PC-9 (cell line): ENCODE measurements at places on chromosomes 1 and 21. TPM values are rescaled to one million over a fixed set of nuclear protein-coding genes. Genes with fewer than 3 reads are reported as not detected.
A peak's percentile ranks its signal among the peaks of the same experiment; 100 is the strongest.

DNA sequence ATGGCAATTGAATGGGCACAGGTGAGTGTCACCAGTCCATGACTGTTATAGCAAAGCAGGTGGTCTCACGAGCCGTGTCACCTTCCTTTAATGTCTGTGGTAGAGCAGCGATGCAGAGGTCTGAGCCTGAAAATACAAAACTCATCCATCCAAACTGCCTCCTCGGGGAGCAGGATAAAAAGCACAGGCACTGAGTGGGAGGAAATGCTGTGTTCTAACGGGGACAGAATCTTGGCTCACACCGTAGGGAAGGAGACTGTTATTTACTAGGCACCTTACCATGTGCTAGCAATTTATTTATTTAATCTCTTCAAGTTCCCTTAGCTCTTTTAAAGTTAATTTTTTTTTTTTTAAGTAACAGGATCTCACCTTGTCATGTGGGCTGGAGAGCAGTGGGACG lies 1.2 kb downstream of the ASCL5 start:
- no peak overlapping the region for H3K4me3 ChIP-seq
- H3K27ac ChIP-seq: no peak overlapping the region
- DNase-seq: no peak
- H3K36me3 ChIP-seq: no peaks in the 10 kb centered on the region

DNA sequence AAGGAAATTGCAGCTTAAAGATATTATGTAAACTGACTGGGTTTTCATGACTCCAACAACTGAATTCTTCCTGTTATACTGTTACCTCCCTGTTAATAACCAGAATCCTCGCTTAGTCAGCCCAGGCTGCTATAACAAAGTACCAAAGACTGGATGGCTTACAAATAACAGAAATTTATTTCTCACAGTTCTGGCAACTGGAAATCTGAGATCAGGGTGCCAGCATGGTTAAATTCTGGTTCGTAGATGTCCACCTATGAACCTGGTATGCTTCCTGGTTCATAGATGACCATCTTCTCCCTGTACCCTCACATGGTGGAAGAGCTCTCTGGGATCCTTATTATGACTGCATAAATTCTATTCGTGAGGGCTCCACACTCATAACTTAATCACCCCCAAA lies 8.1 kb upstream of the TCHHL1 start:
- H3K4me3 ChIP-seq: no peak overlapping the region
- no peaks in the 10 kb centered on the region for H3K36me3 ChIP-seq
- no peak overlapping the region for H3K27ac ChIP-seq
- no peak for DNase-seq

GRCh38 chr21:44377922-44378645 lies 24.7 kb downstream of the TRPM2 start:
- DNase-seq: no peak
- H3K4me1 ChIP-seq: no peaks in the 10 kb centered on the region
- H3K4me3 ChIP-seq: no peak overlapping the region
- no peaks in the 10 kb centered on the region for H3K36me3 ChIP-seq

GRCh38 chr1:213371525-213371846 lies 320.4 kb downstream of the RPS6KC1 start:
- DNase-seq: no peak
- H3K36me3 ChIP-seq: no peaks in the 10 kb centered on the region
- H3K27ac ChIP-seq: no peak overlapping the region
- no peaks in the 10 kb centered on the region for H3K4me1 ChIP-seq
- H3K4me3 ChIP-seq: no peak overlapping the region

GRCh38 chr1:211726467-211726995 lies 51.1 kb upstream of the NEK2 start:
- no peak for DNase-seq
- H3K4me3 ChIP-seq: no peak overlapping the region
- 0 out of 2 replicates have a peak, but pooled peaks cover 4% of the 10 kb centered on the region for H3K4me1 ChIP-seq
- no peaks in the 10 kb centered on the region for H3K36me3 ChIP-seq
- no peaks in the 10 kb centered on the region for H3K27me3 ChIP-seq

GRCh38 chr1:65177457-65177856 lies 29.5 kb downstream of the AK4 start:
- no peaks in the 10 kb centered on the region for H3K36me3 ChIP-seq
- DNase-seq: peak; percentile 37
- H3K27me3 ChIP-seq: no peaks in the 10 kb centered on the region

- H3K4me1 ChIP-seq: peaks cover 44% of the 10 kb centered on the region
- no peaks in the 10 kb centered on the region for H3K27me3 ChIP-seq
- H3K4me3 ChIP-seq: no peak overlapping the region
- peak overlapping the region; percentile 70 for H3K27ac ChIP-seq
- H3K36me3 ChIP-seq: no peaks in the 10 kb centered on the region
- peak; percentile 92 for DNase-seq
Observed at GRCh38 chr1:67713057-67713846, 28.3 kb downstream of the GADD45A start.

GRCh38 chr21:36487641-36488307 lies 7.9 kb upstream of the CLDN14 start:
- DNase-seq: no peak
- H3K36me3 ChIP-seq: no peaks in the 10 kb centered on the region
- H3K4me3 ChIP-seq: no peak overlapping the region

- H3K4me3 ChIP-seq: no peak overlapping the region
- no peak overlapping the region for H3K27ac ChIP-seq
- H3K36me3 ChIP-seq: no peaks in the 10 kb centered on the region
- H3K27me3 ChIP-seq: no peaks in the 10 kb centered on the region
Observed at GRCh38 chr1:6037338-6037762, 8.3 kb upstream of the KCNAB2 start.

GRCh38 chr1:101995984-101996745 lies 561 bp downstream of the OLFM3 start:
- H3K4me3 ChIP-seq: no peak overlapping the region
- DNase-seq: no peak
- no peaks in the 10 kb centered on the region for H3K27me3 ChIP-seq
- H3K4me1 ChIP-seq: no peaks in the 10 kb centered on the region

- no peaks in the 10 kb centered on the region for H3K27me3 ChIP-seq
- H3K36me3 ChIP-seq: no peaks in the 10 kb centered on the region
- no peak for DNase-seq
Observed at GRCh38 chr21:26715878-26716506, 129.2 kb downstream of the ADAMTS1 start.

DNA sequence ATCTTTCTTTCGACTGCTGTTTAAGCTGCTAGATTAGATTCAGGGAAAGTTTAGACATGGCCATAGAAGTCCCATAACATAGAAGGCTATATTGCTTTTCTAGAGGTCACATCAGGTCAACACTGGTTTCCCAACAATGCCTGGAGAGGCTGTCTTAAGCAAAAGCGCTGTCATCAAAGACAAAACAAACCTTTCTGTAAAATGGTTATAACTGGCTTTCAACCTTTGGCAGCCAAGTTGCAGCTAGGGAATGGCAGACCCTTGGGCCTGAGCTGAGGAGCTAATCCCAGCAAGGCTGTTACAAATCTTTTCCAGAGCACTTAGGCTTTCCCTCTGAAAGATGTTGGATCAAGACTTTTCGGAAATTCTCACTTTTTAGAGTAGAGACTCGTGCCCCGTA lies 11.2 kb upstream of the ABCA4 start:
- H3K4me1 ChIP-seq: peaks cover 6% of the 10 kb centered on the region
- DNase-seq: no peak
- no peaks in the 10 kb centered on the region for H3K27me3 ChIP-seq
- H3K27ac ChIP-seq: no peak overlapping the region
- H3K4me3 ChIP-seq: no peak overlapping the region

- H3K4me1 ChIP-seq: peaks cover 79% of the 10 kb centered on the region
- H3K4me3 ChIP-seq: no peak overlapping the region
- H3K27me3 ChIP-seq: no peaks in the 10 kb centered on the region
- H3K36me3 ChIP-seq: no peaks in the 10 kb centered on the region
Observed at GRCh38 chr1:151920149-151920548, 10.8 kb upstream of the THEM4 start.

DNA sequence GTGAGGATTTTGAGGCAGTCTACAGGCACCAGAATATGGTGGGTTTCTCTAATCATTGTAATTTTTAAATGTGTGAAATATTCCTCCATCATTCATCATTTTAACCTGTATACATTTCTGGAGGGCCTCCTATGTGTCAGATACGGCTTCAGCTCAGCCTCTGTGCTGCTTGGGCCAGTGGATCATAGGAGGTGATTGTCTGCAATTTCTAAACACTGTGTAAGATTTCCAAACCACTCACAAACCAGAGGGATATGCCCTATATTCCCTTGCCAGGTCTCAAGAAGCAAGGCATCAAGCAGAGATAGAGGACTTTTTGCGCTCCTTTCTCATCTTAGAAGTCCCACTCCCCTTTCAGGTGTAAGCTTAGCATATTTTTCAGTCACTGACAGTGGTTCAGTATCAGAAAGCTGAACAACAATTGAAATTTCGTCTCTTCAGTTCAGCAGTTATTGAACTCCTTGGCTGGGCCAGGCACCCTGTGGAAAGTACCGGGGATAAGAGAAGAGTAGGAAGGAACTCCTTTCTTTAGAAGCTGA lies 190.9 kb downstream of the NFIA start:
- no peaks in the 10 kb centered on the region for H3K36me3 ChIP-seq
- DNase-seq: no peak
- no peak overlapping the region for H3K27ac ChIP-seq
- no peaks in the 10 kb centered on the region for H3K27me3 ChIP-seq
- H3K4me3 ChIP-seq: no peak overlapping the region

- H3K4me3 ChIP-seq: no peak overlapping the region
- H3K36me3 ChIP-seq: no peaks in the 10 kb centered on the region
- no peak for DNase-seq
- H3K27ac ChIP-seq: no peak overlapping the region
Observed at GRCh38 chr1:117335376-117336086, 31.7 kb upstream of the MAN1A2 start.

The HORMAD1 gene
- total RNA-seq: not detected in 2 replicates

The KCNN3 gene
- total RNA-seq: 0.33 and 1.1 TPM in 2 replicates

The GJA4 gene
- not detected in 2 replicates for total RNA-seq

The C4BPA gene
- not detected in 2 replicates for total RNA-seq
